Stimulated activated CD4-positive, alpha-beta T cell treated with anti-CD3 and anti-CD28 coated beads, Interleukin-15, amount 100 ng/mL, for 1 hour (primary cell): ENCODE measurements at places on chromosomes 2 and 18.

DNA sequence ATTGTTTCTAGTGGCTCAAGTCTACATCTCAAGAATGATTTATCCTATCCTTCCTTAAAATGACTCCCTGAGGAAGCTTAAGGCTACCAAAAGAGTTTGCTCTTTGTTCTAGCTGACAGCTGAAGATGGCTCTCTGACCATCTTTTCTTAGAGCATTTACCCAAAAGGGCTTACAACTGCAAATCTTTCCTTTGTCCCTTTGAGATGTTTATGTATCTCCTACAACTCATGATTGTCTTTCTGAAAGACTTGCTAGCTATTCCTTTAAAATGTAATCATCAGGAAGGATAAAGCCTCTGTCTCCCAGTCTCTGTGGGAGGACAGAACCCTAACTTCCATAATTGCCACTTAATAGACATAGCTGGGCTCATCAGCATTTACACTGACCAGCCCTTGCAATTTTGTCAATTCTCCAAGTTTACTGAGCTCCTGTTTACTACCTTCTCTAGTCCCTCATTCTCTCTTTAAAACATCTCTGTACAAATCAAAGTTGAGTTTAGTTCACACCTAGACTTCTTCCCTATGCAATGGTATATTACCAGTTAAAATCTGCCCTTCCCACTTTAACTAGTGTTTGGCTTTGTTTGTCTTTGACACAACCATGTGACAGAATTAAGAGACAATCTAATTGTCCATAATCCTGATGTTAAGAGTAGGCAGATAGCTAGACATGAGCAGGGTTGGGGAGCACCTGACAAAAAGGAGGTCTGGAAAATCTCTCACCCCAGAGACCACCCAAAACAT lies 188.2 kb downstream of the PTH2R start:
- no peak for DNase-seq

- DNase-seq, result no peak
Measured at GRCh38 chr2:230226051-230226551, 565 bp downstream of the SP140 start.

DNA sequence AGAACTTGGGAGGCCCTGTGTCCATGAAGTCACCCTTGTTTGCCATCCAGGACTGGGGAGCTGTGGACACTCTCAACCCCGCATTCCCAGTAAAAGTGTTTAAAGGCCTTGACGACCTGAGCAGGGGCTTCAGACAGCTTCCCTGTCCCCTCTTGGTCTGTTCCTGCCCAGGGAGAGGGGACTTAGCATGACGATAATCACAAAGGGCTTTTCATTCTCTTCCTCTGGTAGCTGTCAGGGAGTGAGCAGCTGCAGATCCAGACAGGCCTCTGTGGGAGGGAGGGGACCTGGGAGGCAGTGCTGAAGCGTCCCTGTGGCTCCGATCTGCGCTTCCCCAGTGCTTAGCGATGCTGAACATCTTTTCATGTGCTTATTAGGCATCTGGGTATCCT lies 77.8 kb upstream of the HS6ST1 start:
- DNase-seq, result no peak

DNA sequence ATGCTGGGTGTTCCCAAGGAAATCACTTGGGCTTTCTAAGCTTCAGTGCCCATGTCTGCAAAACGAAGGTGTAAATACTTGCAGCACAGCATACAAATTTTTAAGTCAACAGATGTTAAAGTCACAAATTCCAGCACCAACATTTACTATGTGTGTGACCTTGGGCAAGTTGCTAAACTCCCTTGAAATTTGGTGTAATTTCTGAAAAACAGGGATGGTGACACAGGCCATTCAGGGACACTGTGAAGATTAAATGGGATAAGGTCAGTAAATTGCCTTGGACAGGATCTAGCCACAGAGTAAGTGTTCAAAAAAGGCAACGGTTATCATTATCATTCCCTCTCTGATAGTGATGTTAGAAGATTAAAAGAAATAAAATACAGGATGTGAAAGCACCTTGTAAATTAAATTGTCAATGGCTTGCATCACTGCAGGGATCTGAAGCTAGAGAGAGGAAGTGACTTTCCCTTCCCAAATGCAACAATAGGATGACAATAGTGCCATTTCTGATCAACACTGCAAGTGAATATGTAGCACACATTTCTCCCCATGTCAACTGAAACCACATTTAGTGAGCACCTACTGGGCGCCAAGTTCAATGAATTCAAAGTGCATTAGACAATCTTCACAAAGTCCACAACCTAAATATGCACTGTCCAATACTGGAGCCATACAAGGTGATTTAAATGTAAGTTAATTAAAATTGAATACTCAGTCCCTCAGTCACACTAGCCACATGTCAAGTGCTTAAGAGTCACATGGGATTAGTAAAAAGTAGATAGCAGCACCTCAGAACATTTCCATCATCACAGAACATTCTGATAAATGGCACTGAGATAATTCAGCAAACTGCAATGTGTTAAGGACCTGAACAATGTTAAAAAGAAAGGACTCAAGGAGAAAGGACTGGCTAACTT lies 81.2 kb downstream of the STK39 start:
- no peak for DNase-seq
